ENCODE measurements at places on chromosomes 4 and X. TPM values are rescaled to one million over a fixed set of nuclear protein-coding genes. Genes with fewer than 3 reads are reported as not detected.

Gene NR0B1
- 29.0 TPM for polyA plus RNA-seq

Gene SUPT20HL1
- polyA plus RNA-seq = 0.99 TPM

GRCh38 chr4:185859111-185859510, 47.1 kb upstream of the SORBS2 start:
- DNase-seq = no peak

DNA sequence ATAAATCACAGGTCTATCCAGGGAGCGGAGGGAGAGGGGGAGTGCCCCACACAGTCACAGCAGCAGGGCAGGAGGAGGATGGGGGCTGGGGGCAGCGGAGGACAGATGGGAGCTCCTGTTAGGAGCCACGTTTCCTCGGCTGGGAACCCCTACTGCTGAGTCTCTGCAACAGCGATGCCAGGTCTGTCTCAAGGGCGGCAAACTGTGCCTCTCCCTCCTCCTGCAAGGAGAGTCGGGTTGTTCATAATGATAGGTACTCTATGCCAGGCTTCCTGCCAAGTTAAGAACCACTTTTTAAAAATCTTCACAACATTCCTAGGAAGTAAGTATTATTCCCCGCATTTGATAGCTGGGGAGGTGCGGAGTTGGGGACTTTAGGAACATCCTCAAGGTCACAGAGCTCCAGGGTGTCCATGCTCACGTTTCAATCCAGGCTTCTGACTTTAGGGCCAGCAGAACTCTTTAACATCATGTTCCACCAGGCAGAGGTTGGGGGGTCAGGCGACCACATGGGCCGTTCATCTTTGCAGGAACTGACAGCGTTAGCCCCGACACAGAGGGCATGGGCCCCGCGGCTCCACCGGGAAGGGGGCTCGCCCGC, 98.3 kb upstream of the MAML3 start:
- peak; percentile 67 for DNase-seq

Gene UGT8
- 4.1 TPM for polyA plus RNA-seq

- DNase-seq = no peak
Measured at GRCh38 chr4:150070464-150071170, 7.6 kb upstream of the DCLK2 start.

Gene CXorf51B
- 100 TPM for polyA plus RNA-seq

Gene FAM199X
- polyA plus RNA-seq = 20.9 TPM

Gene CENPVL2
- polyA plus RNA-seq = 1.1 TPM

- no peak for DNase-seq
Measured at GRCh38 chrX:121958886-121959285, 911.5 kb downstream of the GLUD2 start.

GRCh38 chrX:47143894-47144625, 442 bp downstream of the NDUFB11 start:
- DNase-seq = peak; percentile 36

DNA sequence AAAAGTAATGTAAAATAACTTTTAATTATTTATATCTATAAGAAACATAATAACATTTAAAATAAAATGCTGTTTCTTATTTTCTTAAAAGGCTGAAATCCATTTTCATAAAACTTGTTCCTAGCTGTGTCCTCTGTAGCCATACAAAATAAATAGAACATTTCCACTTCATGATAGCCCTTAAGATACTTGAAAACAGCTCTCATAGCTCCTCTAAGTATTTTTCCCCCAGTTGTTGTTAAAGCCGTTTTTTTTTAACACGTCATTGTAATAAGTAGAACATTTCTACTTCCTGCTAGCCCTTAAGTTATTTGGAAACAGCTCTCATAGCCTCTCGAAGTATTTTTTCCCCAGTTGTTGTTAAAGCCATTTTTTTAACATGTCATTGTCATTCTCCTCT, 97.3 kb upstream of the SOX3 start:
- DNase-seq = no peak

GRCh38 chr4:85557016-85557901, 82.3 kb downstream of the ARHGAP24 start:
- no peak for DNase-seq

Gene GLOD5
- polyA plus RNA-seq = 0.83 TPM

Gene NUDT10
- polyA plus RNA-seq = 61.8 TPM

DNA sequence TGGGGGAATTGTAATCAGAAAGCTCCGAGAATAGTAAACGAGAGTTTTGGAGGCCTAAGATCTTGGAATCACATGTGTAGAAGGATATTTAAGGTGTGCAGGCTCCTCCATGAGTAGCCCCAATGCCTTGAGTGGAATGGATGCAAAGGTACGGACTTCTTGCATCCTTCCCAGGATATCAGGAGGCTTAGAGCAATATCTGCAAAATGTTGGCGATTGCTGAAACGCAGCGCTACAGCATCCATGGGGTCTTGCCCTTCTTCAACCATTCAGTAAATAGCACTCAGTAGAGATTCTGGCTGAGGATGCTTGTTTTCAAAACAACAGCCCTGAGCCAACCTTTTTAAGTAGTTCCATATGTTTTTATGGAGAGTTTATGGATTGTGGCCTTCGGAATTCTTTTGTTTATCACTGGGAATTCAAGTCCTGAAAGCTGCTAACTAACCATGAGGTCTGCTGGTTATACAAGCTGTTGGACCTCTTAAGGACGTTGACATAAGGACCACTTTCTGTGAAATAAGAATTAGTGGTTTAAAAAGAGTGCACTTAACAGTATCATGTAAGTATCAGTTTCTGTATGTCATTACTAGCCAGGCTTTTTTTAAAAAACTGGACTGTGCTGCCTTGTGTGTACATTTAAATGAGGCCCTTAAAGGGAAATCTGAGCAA, 228.8 kb upstream of the PGRMC2 start:
- no peak for DNase-seq

GRCh38 chrX:38820751-38821150, 19.5 kb downstream of the MID1IP1 start:
- DNase-seq = no peak

GRCh38 chrX:50704360-50704759, 109.6 kb downstream of the SHROOM4 start:
- no peak for DNase-seq

- DNase-seq = no peak
Measured at GRCh38 chr4:149345424-149345823, 470.2 kb downstream of the IQCM start.

DNA sequence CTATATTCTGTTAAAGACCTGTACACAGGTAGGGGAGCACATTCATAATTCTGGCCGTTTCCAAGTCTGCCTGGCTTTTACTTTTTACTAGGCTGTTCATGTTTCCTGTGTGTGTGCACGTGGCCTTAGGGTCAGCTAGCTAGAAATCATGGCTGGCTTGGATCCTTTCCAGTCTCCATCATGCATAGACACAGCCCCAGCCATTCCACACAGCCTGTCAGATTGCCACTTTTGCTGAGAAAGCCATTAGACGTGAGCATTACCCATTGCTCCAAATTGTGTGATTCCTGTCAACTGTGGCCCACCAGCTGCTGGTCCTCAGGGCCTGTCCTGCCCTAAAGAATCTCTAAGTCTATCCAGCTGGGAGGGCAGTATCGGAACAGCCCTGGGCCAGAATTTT, 11.4 kb upstream of the SORCS2 start:
- no peak for DNase-seq

Gene GNL3L
- polyA plus RNA-seq = 7.4 TPM

DNA sequence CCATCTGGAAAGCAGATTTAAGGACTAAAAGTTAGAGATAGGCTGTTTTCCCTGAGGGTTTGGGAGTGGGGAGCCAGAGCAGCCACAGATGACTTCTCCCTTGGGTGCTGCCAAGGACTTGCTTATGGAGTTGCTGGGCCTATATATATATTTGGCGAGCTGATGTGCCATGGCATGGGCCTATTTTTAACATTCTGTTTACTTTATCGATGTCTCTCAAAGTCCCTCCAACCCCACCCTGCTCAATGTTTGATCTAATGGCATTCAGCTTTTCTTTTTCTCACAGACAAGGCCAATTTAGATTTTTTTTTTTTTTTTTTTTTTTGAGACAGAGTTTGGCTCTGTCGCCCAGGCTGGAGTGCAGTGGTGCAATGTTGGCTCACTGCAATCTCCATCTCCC, 6.1 kb upstream of the CUL4B start:
- DNase-seq = no peak

DNA sequence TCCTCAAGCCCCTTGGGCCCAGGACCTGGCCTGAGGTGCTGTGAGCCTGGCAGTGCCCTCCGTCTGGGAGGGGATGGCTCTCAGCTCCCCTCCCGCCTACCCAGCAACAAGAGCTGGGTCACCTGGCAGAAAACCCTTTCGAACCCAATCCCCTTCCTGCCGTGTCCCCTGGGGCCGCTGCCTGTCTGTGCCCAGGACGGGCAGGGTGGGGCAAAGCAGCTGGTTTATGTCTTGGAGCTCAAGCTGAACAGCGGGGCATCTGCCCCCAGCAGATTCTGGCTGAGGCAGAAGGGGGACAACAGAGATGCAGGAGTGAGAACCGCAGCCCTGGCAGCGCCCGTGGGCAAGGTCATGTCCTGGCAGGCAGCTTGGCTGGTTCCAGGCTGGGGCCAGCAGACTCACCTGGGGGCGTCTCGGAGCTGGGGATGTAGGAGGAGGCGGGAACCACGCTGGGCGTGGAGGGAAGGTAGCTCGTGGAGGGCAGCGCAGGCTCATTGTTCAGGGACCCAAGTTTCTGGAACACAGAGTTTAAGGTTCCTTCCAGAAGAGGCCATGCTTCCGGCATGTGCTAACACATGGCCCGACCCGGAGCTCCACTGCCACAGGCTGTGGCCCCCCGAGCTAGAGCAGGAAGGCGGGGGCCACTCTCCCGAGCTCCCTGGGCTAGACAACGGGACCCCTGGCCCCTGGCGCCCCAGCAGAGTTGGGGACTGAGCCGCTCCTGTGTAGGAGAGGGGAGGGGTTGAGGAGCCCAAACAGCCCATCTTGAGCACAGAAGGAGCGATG, 24.2 kb downstream of the NELFA start:
- DNase-seq = no peak

DNA sequence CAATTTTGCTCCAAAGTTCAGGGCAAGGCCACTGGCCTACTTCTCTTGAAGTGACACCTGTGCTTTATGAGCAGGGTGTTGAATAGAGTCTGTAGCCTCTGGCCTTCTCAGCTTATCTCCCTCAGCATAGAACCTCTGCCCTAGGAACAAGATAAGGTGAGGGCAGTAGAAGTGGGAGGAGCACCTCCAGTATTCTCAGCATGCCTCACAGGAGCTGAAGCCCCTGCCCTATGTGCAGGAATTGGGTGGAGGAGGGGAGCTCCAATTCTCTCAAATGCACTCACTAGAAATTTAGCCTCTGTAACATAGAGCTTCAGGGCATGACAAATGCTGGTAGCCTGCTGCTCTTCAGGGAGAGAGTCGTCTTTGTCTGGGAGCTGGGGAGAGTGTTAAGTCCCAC, 479.3 kb downstream of the IL1RAPL1 start:
- DNase-seq = no peak

DNA sequence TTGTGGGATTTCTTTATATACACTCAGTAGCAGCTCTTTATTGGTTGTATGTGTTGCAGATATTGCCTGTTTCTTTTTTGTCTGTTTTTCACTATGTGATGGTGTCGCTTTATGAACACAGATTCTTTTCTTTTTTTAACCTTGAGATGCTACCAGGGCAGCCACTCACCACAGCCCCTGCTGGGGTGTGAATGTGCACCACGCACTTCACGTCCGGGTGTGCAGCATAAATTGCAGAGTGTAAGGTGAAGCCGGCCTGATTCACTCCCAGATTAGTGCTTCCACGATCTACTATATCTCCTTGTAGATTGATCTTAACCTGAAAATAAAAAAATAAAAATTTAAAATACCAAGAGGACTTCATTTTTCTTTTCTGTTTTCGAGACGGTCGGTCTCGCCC, 71.4 kb downstream of the FAM193A start:
- DNase-seq = no peak

Gene CENPVL1
- 1.1 TPM for polyA plus RNA-seq

DNA sequence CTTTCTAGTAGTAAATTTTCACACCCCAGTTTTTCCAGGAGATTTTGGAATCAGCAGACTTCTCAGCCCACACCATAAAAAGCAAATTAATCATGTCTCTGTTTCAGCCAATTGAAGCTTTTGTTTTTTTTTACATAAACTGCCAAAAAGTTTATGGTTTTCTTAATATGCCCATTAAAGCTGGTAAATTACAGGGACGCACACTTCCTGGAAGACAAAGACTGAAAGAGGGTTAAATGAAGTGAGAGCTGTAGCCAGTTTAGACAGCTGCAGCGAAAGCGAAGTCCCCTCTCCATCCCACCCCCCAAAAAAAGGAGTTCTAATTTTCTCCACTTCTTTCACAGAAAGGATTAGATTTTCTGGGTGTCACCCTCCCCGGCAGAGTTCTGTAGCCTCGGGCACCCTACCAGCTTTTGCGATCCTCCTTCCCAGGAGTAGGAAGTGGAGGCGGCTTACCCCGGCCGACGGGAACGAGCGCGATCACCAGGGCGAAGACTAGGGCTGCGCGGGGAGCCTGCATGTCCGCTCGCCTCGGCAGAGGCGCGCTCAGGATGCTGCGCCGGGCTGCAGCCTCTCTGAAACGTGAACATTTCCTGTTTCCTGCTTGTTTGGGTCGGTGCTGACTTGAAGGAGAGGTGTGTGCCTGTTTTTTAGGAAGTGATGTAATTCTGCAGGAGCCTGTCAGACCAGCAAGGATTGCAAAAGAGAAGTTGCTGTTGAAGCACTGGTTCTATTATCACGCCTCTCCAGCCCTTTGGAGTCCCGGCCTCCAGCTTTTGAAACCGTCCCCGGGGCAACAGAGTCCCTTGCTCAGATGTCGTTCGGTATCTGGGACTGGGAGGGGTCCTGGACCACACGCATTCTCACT, at the start of gene TMEM154:
Gene TMEM154, minus strand, starts transcription at position 584 of the 868 bp plus-strand sequence. Its CDS starts 64 bp downstream, at position 520.
- peak; percentile 42 for DNase-seq

DNA sequence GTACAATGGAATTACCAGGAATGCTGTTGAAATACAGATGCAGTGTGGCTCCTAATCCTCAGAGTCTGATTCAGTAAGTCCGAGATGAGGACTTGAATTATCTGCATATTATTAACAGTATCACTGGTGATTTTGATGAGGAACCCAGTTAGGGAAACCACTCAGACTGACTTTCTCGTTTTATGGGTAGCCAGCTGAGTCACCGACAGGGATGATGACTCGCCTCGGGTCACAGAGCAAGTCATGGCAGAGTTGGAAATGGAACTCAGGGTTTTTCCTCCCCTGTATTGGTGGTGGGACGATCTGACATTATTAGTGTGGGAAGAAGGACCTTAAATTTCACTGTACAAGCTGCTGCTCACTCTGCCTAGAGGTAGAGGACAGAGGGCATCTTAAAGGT, 51.3 kb downstream of the RTL9 start:
- no peak for DNase-seq

GRCh38 chr4:2416564-2417225, 1.8 kb downstream of the ZFYVE28 start:
- DNase-seq = peak; percentile 52

Gene RPL36A
- 619 TPM for polyA plus RNA-seq

DNA sequence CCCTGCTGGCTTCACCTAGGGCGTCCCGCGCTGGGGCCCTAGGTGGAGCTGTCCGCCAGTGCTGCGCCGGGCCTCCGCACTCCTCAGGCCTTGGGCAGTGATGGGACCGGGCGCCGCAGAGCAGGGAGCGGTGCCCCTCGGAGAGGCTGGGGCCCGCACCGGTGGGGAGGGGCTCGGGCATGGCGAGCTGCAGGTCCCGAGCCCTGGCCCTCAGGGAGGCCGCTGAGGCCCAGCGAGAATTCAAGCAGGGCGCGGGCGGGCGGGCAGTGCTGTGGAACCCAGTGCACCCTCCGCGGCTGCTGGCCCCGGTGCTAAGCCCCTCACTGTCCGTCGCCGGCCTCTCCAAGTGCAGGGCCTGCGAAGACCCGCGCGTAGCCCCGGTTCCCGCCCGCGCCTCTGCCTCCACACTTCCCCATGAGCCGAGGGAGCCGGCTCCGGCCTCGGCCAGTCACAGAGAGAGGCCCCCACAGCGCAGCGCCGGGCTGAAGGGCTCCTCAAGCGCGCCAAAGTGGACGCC, 565.1 kb upstream of the NDST4 start:
- peak; percentile 39 for DNase-seq

Gene ATP1B4
- 0.42 TPM for polyA plus RNA-seq

Gene UGT2B17
- not detected for polyA plus RNA-seq

All from testis (tissue), 5 donors.